Stimulated activated CD8-positive, alpha-beta memory T cell treated with anti-CD3 and anti-CD28 coated beads, Interleukin-7, amount 100 ng/mL, for 1 hour (primary cell): ENCODE measurements at places on chromosomes 1 and 21.
A peak's percentile ranks its signal among the peaks of the same experiment; 100 is the strongest.

- no peak for DNase-seq
These were observed 3.9 kb upstream of the CD58 start for GRCh38 chr1:116574581-116575291.

DNA sequence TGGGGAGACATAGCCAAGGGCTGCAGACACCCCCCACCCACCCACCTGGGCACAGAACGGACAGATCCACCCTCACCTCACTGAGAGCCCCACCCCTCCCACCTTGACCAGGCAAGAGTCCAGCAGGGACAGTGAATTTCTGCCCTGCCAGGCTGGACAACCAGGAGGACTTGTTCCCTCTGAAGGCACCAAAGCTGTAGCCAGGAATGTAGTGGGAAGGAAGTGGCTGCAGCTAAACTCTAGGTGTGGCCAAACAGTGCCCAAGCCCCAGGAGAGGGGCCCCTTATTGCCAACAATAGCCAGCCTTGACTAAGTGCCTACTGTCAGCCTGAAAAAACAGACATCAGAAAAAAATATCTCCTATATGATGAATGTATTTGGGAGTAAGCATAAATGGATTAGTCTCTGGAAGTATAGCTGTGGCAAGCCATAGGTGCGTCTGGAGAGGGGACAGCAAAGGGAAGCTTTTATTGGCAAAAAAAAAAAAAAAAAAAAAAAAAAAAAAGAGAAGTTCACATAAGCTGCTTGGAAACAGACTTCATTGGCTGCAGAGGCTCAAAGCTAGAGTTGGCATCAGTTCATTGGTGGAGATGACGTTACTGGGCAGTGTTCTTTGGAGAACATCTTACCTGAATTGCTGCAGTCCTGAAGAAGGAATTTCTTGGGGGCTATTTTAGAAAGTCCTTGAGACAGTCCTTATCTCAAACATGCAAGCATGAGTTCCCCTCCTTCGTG lies 64.1 kb upstream of the TMEM51 start:
- DNase-seq = no peak

DNA sequence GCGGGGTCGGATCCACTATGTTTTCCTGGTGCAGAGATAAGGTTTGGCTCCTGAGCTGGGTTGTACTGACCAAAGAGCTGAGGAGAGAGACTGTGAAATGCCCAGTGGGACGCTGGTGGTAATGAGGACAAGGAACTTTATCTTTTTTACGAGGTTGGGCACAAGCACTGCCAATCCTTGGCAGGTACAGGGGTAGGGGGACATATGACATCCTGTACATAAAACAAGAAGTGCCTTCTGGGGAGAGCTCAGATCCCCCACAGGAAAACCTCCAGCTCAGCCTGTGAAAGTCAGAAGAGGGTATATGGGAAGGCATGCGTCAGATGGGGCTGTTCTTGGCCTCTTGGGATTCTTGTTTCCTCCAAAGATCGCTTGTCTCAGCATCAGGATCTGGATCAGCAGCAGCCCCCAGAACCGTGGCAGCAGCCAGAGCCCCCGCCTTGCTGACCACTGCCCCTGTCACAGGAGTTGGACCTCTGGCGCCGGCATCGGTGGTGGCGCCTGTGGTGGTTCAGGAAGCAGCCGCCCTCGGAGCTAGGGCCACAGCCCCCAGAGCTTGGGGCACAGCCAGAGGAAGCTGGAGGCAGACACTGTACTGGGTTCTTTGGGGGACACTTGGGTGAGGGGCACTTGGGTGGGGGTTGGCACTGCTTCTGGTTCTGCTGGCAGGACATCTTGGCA lies 905 bp downstream of the LCE3E start:
- no peak for DNase-seq

- DNase-seq = no peak
These were observed 891 bp downstream of the RPS6KA1 start for GRCh38 chr1:26530410-26530894.

- DNase-seq = no peak
These were observed 136.1 kb downstream of the ADGRL2 start for GRCh38 chr1:81936853-81937252.

DNA sequence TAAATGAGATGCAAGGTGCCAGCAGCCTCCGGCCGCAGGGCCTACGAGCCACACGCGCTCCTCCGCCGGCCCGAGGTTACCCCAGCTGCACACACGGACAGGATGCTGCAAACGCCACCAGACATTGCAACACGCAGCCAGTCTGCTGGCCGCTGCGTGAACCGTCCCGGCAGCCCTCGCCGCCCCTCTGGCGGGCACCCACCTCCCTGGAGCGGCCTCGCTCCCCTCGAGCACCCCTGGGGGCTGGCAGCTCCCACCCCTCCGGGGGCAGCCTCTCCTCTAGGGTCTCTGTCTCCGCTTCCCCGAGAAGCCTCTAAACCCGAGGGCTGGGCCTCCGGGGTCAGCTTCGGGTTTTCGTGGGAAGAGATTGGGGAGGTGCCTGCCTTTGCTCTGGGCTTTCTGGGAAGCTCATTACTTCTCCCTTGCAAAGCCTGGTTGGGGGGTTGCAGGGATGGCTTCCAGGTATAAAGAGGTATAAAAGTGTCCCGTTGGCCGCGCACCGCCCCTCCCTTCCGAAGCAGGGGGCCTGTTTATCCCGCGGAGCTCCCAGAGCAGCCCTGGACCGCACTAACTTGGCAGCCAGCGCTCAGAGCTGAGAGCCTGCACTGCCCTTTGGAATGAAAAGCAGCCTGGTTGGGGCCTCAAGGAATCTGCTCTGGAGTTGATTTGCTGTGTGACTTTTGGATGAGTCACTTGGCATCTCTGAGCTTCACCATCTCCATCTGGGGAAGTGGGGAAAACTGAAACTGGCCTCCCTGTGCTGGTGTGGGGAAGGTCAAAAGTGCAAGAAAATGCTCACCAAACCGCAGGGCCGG lies 21.8 kb downstream of the DHRS3 start:
- DNase-seq = no peak

DNA sequence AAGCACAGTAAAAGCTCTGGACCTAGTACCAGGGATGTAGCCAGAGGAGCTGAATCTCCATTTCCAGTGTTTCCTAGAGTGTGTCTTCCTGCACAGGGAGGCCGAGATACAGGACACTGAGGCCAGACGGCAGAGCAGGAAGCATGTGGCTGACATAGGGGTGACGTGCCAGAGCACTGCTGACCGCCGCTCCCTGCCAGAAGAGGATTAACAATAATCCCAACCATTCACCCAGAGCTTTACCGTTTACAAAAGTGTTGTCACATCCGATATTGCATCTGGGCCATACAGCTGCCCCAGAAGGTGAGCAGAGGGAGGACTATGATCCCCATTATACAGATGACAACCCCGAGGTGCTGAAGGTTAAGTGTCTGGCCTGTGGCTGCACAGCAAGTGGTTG lies 5.8 kb upstream of the CLDN19 start:
- DNase-seq = no peak

DNA sequence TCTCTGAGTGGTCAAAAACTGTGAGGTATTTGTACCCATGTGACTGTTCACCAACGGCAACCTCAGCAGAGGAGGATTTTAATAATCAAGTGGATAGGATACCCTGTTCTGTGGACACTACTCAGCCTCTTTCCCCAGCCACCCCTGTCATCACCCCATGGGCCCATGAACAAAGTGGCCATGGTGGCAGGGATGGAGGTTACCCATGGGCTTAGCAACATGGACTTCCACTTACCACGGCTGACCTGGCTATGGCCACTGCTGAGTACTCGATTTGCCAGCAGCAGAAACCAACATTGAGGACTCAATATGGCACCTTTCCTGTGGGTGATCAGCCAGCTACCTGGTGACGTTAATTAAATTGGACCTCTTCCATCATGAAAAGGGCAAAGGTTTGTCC lies 1782.7 kb downstream of the PLA2G4A start:
- no peak for DNase-seq

DNA sequence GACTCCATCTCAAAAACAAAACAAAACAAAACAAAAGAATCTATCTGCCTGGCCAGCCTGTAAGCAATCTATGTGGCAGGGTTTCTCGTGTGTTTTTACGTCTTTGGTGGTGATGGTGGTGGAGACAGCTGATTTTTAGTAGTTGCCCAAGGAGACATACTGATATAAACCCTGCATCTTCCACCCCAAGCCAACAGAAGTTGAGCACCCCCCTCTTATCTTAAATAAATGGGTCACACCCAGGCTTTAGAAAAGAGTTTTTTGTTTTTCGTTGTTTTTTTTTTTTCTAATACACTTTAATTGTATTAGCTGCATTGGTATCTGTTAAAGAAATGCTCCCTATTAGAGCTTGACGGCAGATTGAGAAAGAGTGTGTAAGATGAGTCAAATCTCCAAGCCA lies 134.7 kb downstream of the GLUL start:
- DNase-seq = no peak

DNA sequence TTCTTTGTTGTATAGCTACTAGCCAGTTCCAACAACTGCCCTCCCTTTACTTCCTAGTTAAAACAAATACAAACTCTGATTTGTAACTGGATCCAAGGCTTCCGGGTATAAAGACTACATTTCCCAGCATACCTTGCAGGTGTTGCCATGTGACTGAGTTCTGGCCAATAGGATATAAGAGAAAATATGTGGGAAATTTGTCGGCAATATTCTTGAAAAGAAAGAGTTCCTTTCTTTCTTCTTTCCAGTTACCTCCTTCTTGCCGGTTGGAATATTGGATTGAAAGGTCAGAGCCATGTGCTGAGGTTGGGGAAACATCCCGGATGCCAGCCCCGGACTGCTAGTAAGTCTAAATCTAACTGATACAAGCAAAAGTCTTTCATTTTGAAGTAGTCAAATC lies 23.0 kb upstream of the ZBTB40 start:
- DNase-seq = no peak

- no peak for DNase-seq
These were observed 22.9 kb upstream of the EPS8L3 start for GRCh38 chr1:109786531-109787021.

DNA sequence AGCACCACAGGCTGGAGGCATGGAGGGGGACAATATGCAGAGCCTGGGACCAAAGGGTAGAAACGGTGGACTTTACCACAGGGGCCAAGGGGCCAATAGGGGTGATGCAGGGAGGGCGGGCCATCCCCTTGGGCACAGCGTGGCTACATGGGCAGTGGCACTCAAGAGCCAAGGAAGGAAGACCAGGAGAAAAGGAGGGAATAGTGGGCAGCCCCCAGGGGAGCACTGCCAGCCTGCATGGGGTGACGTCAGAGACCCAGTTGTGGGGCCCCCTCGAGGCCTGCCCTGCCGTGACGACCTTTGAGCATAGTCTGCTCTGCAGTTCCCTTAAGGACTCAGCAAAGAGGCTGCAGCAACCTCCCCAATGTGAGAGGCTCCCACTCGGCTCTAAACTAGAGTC lies 95.5 kb upstream of the TMPRSS2 start:
- no peak for DNase-seq

DNA sequence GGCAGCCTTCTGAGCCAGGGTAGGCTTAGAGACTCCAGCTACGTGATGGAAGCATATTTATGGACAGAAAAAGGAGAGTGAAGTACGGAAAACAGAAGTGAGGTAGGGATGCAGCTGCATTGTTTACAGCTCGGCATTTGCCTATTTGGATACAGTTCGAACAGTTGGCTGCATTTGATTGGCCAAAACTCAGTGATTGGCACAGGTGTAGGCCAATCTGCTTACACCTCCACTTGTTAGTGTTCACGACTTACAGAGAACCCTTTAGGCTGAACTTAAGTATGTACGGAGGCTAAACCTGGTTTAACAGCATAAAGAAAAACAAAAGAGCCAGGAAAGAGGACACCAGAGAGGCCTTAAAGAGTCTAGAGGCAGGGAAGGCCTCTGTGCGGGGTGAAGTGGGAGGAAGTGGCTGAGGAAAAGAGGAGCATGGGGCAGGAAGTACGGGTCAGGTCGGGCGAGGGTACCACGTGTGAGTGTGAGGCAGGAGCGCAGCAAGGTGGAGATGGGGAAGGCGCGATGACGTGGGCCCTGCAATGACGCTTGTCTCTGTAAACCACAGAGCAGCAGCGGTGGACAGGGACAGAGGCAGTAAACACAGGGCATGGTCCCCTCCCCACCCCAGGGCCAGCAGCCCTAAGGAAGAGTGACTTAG lies 32.0 kb downstream of the RSPH1 start:
- peak; percentile 44 for DNase-seq

- no peak for DNase-seq
These were observed 585.8 kb downstream of the ADGRL2 start for GRCh38 chr1:82386365-82387011.

DNA sequence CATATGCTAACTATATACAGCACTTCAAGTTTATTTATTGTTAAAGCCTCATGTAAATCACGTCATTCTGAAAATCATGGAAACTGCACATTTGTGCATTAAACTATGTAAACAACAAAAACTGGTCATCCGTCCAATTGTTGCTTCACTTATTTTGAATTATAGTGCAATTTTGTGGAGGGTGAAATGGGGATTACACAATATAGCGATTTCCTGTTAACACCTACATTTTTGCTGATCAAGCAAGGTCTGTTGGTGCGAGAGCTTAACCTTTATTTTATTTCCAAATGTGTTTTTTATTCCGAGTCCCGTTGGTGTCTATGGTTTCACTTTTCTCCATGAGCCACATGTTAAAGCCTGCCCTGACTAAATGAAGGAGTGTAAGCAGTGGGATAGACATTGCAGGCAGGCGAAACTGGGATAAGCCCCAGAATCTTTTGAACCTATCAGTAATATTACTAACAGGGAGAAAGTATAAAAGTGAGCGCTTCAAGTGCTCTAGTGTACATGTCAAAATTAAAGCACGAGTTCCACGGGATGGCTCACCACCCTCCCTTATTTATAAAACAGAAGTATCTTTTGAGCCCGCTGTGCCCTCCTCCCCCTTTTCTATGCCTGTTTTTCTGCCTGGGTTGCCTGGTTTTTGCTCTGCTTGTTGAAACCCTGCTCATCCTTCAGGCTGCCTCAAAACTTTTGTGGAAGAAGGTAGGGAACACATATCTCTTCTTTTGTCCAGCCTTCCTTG lies 120.7 kb downstream of the NFIA start:
- no peak for DNase-seq

GRCh38 chr1:92081031-92081430 lies 886 bp downstream of the BTBD8 start:
- no peak for DNase-seq
